ENCODE measurements at places on chromosomes 2 and 18. TPM values are rescaled to one million over a fixed set of nuclear protein-coding genes. Genes with fewer than 3 reads are reported as not detected.

The PAX8 gene
- total RNA-seq, result 1.6 TPM

The CPS1 gene
- 0.32 TPM for total RNA-seq

The PPP1R1C gene
- total RNA-seq, result not detected

The TSPYL6 gene
- total RNA-seq, result not detected

The TRABD2A gene
- 230 TPM for total RNA-seq

The FANCL gene
- 33.4 TPM for total RNA-seq

The MC2R gene
- not detected for total RNA-seq

The CIDEA gene
- total RNA-seq, result 3.7 TPM

- no peak overlapping the region for H3K27ac ChIP-seq
- no peak for DNase-seq
- H3K36me3 ChIP-seq, result no peaks in the 10 kb centered on the region
- no peak overlapping the region for H3K4me3 ChIP-seq
- H3K27me3 ChIP-seq, result no peaks in the 10 kb centered on the region
These were observed 205.2 kb upstream of the RGPD4 start for GRCh38 chr2:107621186-107622165.

DNA sequence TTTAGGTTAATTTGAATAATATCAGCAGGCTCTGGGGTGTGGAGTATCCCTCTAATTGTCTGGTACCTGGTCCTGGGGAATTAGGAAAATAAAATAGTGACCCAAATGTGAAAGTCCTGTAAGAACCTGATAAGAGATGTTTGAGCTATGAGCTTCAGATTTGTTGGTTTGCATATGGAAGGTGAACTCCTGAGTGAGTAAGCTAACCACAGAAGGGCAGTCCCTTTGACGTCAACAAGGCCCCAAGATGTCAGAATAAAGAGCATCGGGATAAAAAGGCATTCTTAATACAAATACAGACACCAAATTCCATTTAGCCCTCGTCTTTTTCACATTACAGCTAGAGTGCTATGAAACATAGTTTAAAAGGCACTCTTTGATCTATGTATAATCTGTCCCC, 1366.3 kb upstream of the TMEFF2 start:
- no peaks in the 10 kb centered on the region for H3K4me1 ChIP-seq
- no peak for DNase-seq
- H3K4me3 ChIP-seq, result no peak overlapping the region
- H3K36me3 ChIP-seq, result no peaks in the 10 kb centered on the region

DNA sequence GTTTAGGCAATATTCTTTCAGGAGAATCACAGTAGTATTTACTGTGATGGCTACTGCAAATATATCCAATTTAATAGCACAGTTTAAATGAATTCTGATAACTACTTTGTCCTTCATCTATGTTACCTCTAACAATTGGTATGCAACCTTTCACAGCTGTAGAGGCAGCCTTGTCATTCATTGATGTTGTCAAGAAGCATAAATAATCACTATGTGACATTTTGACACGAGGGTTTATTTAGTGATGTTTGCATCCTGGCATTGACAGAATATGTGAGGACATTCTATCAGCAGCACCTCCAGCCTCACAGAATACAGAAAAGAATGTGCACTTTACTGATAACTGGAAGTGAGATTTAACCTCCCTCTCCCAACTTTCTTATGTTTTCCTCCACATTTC, 9.3 kb upstream of the KCNJ3 start:
- no peaks in the 10 kb centered on the region for H3K27me3 ChIP-seq
- no peaks in the 10 kb centered on the region for H3K36me3 ChIP-seq
- H3K27ac ChIP-seq, result no peak overlapping the region
- no peak overlapping the region for H3K4me3 ChIP-seq

DNA sequence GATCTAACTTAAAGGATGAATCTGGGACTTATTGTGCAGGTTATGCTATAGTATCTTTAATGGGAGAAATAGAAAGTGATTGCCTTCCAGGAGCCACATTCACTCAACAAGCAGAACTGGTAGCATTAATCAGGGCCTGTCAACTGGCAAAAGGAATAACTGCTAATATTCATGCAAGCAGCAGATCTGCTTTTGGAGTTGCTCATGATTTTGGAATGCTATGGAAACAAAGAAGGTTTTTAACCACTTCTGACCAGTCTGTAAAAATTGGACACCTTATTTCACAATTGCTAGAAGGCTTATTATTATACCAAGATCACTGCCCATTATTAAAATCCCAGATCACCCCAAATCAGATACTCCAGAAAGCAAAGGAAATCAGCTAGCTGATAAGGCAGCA, 200.4 kb downstream of the MREG start:
- H3K4me1 ChIP-seq, result no peaks in the 10 kb centered on the region
- no peak overlapping the region for H3K4me3 ChIP-seq
- H3K27ac ChIP-seq, result no peak overlapping the region

DNA sequence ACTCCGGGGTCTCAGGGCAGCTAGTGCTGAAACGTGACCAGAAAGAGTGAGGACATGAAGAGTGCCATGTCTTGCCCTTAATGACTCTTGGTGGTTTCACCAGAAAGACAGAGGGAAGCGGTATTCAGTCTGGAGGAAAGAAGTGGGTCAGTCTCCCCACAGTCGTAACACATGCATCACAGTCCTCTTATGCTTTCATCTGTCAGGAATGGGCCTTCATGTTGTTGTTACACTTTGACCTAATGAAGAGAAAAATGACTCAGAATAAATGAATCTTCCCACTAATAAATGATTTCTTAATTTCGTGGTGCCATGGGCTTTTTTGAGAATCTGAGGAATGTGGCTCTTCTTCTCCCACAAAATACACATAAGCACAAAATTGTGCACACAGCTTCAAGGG, 103.2 kb downstream of the SLC8A1 start:
- H3K4me3 ChIP-seq, result no peak overlapping the region
- H3K27me3 ChIP-seq, result no peaks in the 10 kb centered on the region
- no peaks in the 10 kb centered on the region for H3K36me3 ChIP-seq
- DNase-seq, result no peak

DNA sequence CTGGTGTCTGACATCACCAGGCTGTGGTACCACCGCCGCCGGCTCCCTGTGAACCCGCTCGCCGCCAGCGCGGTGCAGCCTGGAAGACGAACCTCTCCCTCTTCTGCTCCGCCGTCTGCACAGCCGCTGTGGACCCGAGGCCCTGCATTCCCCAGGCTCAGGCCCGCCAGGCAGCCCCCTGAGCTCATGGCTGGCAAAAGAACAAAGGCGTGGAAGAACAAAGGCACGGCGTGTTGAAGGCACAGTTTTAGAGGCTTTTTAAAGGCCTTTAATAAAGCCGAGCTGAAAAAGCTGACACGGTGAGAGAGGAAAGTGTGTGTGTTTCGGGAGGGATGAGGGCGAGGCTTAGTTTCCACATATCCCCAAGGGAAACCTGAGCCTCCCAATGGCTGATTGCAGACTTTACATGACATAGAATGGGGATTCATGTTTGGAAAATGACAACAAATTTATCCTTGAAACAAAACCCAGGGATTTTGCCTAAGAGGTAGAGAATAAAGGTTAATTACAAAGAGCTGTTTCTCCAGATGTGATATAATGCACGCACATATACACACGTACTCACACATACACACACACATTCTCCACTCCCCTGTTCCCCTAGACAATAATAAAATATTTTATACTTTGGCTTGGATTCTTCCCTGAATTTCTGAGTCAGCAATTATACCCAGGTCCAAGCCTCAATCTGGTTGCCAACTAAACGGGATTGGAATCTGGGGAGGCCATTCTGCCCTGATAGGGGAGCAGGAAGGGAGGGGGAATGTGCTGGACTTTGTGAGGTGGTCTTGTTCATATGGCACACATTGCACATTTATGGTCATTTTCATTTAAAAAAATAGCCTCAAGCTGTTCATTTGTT, 39.7 kb downstream of the RFX8 start:
- no peaks in the 10 kb centered on the region for H3K4me1 ChIP-seq
- no peak for DNase-seq
- H3K4me3 ChIP-seq, result no peak overlapping the region
- H3K27me3 ChIP-seq, result no peaks in the 10 kb centered on the region
- H3K27ac ChIP-seq, result no peak overlapping the region

GRCh38 chr18:55485666-55486065, 102.3 kb downstream of the TCF4 start:
- peaks cover 3% of the 10 kb centered on the region for H3K4me1 ChIP-seq
- no peak overlapping the region for H3K4me3 ChIP-seq
- DNase-seq, result no peak
- H3K27ac ChIP-seq, result no peak overlapping the region
- H3K36me3 ChIP-seq, result no peaks in the 10 kb centered on the region

GRCh38 chr18:44764863-44765262, 84.2 kb downstream of the SETBP1 start:
- no peak overlapping the region for H3K4me3 ChIP-seq
- no peak for DNase-seq
- H3K27ac ChIP-seq, result peak overlapping the region; percentile 52

GRCh38 chr2:188569431-188570165, 277.9 kb downstream of the GULP1 start:
- H3K4me3 ChIP-seq, result no peak overlapping the region
- H3K27me3 ChIP-seq, result no peaks in the 10 kb centered on the region
- DNase-seq, result no peak
- peaks cover 12% of the 10 kb centered on the region for H3K4me1 ChIP-seq

DNA sequence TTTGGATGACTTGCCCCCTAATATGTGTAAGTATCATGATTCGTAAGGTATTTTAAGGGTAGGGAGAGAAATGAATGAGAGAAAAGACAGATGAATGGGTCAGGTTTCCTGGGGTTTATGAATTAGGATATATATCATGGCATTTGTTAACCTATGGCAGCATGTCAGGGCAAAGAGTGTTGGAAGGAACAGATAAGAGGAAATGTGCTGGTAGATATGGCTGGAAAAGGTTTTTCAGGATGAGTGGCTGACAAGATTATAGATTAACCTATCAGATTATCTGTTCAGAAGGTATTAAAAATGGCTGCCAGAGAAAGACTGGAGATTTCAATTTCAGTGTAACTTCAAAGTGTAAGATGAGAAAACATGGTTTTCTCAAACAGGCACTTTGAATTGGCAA, 67.8 kb downstream of the SRBD1 start:
- H3K27ac ChIP-seq, result no peak overlapping the region
- DNase-seq, result no peak
- no peaks in the 10 kb centered on the region for H3K36me3 ChIP-seq
- H3K4me3 ChIP-seq, result no peak overlapping the region
- H3K27me3 ChIP-seq, result no peaks in the 10 kb centered on the region

GRCh38 chr2:101518578-101519492, 43.9 kb upstream of the RFX8 start:
- H3K27me3 ChIP-seq, result no peaks in the 10 kb centered on the region
- H3K36me3 ChIP-seq, result no peaks in the 10 kb centered on the region

GRCh38 chr2:121595012-121595891, 54.0 kb downstream of the CLASP1 start:
- H3K4me3 ChIP-seq, result no peak overlapping the region
- no peaks in the 10 kb centered on the region for H3K4me1 ChIP-seq
- H3K27ac ChIP-seq, result peak overlapping the region; percentile 60
- no peaks in the 10 kb centered on the region for H3K36me3 ChIP-seq

- peaks cover 18% of the 10 kb centered on the region for H3K4me1 ChIP-seq
- peak; percentile 74 for DNase-seq
- H3K27ac ChIP-seq, result no peak overlapping the region
- no peaks in the 10 kb centered on the region for H3K27me3 ChIP-seq
- no peak overlapping the region for H3K4me3 ChIP-seq
- H3K36me3 ChIP-seq, result no peaks in the 10 kb centered on the region
These were observed 253.8 kb downstream of the TGIF1 start for GRCh38 chr18:3703732-3704176.

DNA sequence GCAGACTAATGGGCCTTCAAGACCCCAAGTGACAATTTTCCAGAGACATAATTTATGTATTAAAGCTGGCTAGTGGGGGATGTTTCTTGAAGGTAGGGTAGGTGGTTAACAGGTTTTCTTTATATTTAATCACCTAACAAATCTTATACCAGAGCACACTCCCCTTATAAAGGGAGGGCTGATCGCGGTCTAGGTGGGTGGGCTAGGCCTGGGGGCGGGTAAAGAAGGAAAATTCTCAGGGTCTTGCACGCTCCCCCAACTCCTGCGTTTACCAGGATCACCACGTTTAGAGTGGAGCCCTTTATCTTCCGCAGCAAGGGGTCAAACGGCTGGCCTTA, 19.9 kb upstream of the CXXC1 start:
- no peaks in the 10 kb centered on the region for H3K36me3 ChIP-seq
- H3K4me3 ChIP-seq, result peak overlapping the region; percentile 37
- H3K27me3 ChIP-seq, result peaks cover 37% of the 10 kb centered on the region
- H3K27ac ChIP-seq, result peak overlapping the region; percentile 71

- H3K4me1 ChIP-seq, result peaks cover 18% of the 10 kb centered on the region
- H3K27ac ChIP-seq, result peak overlapping the region; percentile 91
- peaks cover 33% of the 10 kb centered on the region for H3K27me3 ChIP-seq
- H3K36me3 ChIP-seq, result no peaks in the 10 kb centered on the region
These were observed 1.3 kb downstream of the ATP8B1 start for GRCh38 chr18:57801761-57802212.

GRCh38 chr2:215526341-215526740, 90.5 kb upstream of the FN1 start:
- H3K4me3 ChIP-seq, result no peak overlapping the region
- DNase-seq, result no peak
- H3K4me1 ChIP-seq, result peaks cover 8% of the 10 kb centered on the region
- H3K36me3 ChIP-seq, result no peaks in the 10 kb centered on the region
- no peak overlapping the region for H3K27ac ChIP-seq
- no peaks in the 10 kb centered on the region for H3K27me3 ChIP-seq

GRCh38 chr2:56505885-56506284, 322.1 kb downstream of the CCDC85A start:
- no peaks in the 10 kb centered on the region for H3K4me1 ChIP-seq
- H3K27me3 ChIP-seq, result no peaks in the 10 kb centered on the region
- H3K36me3 ChIP-seq, result no peaks in the 10 kb centered on the region
- no peak overlapping the region for H3K4me3 ChIP-seq

Measured in transverse colon (tissue), 4 donors.